ENCODE measurements at places on chromosomes 12 and 14. TPM values are rescaled to one million over a fixed set of nuclear protein-coding genes. Genes with fewer than 3 reads are reported as not detected.

The PLCZ1 gene
- total RNA-seq: 13.4 TPM

The AGAP2 gene
- 3.2 TPM for total RNA-seq

The KERA gene
- total RNA-seq: not detected

The SCN8A gene
- 11.0 TPM for total RNA-seq

The PTGER2 gene
- total RNA-seq: 2.7 TPM

The SOX5 gene
- 26.0 TPM for total RNA-seq

The SMCO2 gene
- 4.6 TPM for total RNA-seq

The TAS2R46 gene
- 5.4 TPM for total RNA-seq

The STAC3 gene
- total RNA-seq: 12.0 TPM

The PSMB11 gene
- 0.12 TPM for total RNA-seq

The HOXC4 gene
- total RNA-seq: 3.0 TPM

The GSG1 gene
- total RNA-seq: 133 TPM

The GNG2 gene
- 248 TPM for total RNA-seq

The CHFR gene
- 89.6 TPM for total RNA-seq

The CCDC197 gene
- 20.7 TPM for total RNA-seq

The KRT78 gene
- 0.93 TPM for total RNA-seq

The SYCP3 gene
- 42.4 TPM for total RNA-seq

The KRT71 gene
- not detected for total RNA-seq

The PTPN21 gene
- 47.2 TPM for total RNA-seq

The CFAP251 gene
- 41.5 TPM for total RNA-seq

The PRH2 gene
- 1.3 TPM for total RNA-seq

DNA sequence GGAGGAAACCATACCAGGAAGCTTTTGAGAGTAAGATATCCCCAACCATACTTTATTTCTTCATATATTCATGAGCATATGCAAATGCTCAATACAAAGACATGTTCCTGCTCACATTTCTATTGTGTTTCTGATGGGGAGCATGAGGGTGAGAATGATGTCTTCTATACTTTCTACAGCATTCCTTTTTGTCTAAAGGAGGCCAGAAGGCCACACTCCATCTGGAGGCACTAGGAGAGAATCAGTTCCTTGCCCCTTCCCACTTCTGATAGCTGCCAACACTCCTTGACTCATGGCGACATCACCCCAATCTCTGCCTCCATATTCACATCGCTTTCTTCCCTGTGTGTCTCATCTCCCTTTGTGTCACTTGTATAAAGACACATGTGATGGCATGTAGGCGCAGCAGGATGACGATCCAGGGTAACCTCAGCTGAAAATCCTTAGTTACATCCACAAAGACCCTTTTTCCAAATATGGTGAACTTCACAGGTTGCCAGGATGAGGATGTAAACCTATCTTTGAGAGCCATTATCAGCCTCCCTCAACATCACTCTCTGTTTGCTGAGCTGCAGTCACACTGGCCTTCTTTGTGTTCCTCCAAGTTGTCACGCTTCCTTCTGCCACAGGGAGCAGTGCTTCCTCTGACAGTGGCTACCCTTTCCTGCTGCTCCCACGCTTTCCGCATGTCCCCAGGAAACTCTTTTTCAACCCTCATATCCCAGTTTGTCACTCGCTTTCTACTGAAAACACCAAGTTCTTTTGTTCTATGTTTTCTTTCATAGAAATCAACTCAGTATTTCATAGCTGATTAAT lies 96.9 kb downstream of the STXBP6 start:
- no peaks in the 10 kb centered on the region for H3K27me3 ChIP-seq
- no peak for DNase-seq
- no peak overlapping the region for H3K4me3 ChIP-seq
- no peaks in the 10 kb centered on the region for H3K4me1 ChIP-seq
- H3K27ac ChIP-seq: no peak overlapping the region

DNA sequence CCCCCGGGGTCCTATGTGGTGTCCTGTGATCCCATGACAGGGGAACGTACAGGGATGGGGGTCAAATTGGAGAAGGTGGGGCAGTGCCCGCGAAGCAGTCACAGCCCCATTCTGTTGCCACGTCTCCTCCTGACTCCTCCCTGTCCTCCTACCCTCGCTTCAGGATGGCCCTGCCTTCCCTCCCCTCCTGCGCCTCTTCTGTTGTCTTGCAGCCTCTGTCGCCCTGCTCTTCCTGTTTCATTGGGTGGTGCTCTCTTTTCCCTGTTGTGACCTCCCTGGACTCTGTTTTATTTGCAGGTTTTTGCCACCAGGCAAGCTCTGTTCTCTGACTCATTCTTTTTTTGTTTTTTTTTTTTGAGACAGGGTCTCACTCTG lies 18.7 kb downstream of the CABP1 start:
- peaks cover 8% of the 10 kb centered on the region for H3K4me1 ChIP-seq
- no peaks in the 10 kb centered on the region for H3K27me3 ChIP-seq
- no peak overlapping the region for H3K27ac ChIP-seq
- no peaks in the 10 kb centered on the region for H3K36me3 ChIP-seq
- no peak for DNase-seq
- H3K4me3 ChIP-seq: no peak overlapping the region

DNA sequence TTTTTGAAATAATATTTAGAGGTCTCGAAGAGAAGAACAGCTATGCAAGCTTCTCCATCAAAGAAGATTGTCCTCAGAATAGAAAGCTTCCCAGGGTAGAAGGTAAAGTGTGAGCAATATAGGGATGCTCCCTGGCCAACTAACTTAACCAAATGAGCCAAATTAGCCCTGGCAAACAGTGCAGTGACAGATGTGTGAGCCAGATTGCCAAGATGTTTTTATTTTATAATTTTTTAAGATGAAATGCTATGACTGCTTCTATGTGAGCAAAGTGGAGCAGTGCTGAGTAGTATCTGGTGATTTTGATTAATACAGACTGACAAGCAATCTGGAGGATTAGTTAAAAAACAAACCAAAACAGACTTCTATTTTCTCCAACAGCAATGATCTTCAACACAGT lies 202.1 kb downstream of the NOVA1 start:
- H3K27ac ChIP-seq: no peak overlapping the region
- H3K27me3 ChIP-seq: no peaks in the 10 kb centered on the region
- no peaks in the 10 kb centered on the region for H3K36me3 ChIP-seq
- H3K4me3 ChIP-seq: no peak overlapping the region

DNA sequence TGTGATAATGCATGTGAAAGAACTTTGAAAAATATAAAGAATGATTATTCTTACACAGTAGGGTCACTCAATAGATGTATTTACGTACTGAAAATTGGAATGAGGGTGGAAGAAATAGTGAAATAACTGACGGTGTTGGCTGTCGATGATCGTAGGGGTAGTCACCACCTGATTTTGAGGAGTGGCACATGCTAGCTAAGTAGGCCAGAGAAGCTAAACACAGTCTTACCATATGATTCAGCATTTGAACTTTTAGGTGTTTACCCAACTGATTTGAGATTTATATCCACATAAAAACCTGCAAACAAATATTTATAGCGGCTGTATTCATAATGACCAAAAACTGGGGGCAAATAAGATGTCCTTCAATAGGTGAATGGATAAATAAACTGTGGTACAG lies 47.6 kb upstream of the HIF1A start:
- H3K4me1 ChIP-seq: no peaks in the 10 kb centered on the region
- DNase-seq: no peak
- no peak overlapping the region for H3K27ac ChIP-seq
- no peak overlapping the region for H3K4me3 ChIP-seq

GRCh38 chr14:81737938-81738337 lies 204.3 kb upstream of the SEL1L start:
- no peaks in the 10 kb centered on the region for H3K36me3 ChIP-seq
- no peak overlapping the region for H3K4me3 ChIP-seq
- no peak for DNase-seq
- H3K27ac ChIP-seq: no peak overlapping the region
- H3K4me1 ChIP-seq: no peaks in the 10 kb centered on the region

DNA sequence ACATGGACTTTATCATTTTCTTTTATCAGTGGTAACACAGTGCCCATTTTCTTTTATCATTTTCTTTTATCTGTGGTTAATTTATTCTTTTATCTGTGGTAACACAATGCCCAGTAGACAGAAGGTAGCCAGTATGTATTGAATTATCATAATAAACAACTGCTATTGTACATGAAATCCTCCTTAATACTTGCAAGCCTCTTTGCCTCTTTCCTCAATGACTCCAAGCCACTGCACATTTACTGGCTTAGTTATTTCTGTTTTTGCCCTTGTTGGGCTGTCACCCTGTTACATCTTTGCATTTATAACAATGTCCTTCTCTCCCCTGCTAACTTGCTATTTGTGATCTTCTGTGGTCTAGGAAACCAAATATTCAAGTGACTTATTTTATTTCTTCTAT lies 345.0 kb downstream of the ATP23 start:
- no peak for DNase-seq
- H3K27me3 ChIP-seq: no peaks in the 10 kb centered on the region
- no peak overlapping the region for H3K4me3 ChIP-seq
- H3K27ac ChIP-seq: no peak overlapping the region
- H3K4me1 ChIP-seq: no peaks in the 10 kb centered on the region
- no peaks in the 10 kb centered on the region for H3K36me3 ChIP-seq

- no peak for DNase-seq
- H3K36me3 ChIP-seq: no peaks in the 10 kb centered on the region
- H3K4me1 ChIP-seq: no peaks in the 10 kb centered on the region
- no peak overlapping the region for H3K4me3 ChIP-seq
- H3K27ac ChIP-seq: no peak overlapping the region
- H3K27me3 ChIP-seq: no peaks in the 10 kb centered on the region
Measured at GRCh38 chr14:48035836-48036235, 360.4 kb upstream of the MDGA2 start.

- no peaks in the 10 kb centered on the region for H3K36me3 ChIP-seq
- no peak overlapping the region for H3K4me3 ChIP-seq
- peaks cover 6% of the 10 kb centered on the region for H3K27me3 ChIP-seq
- peak; percentile 91 for DNase-seq
- peaks cover 27% of the 10 kb centered on the region for H3K4me1 ChIP-seq
Measured at GRCh38 chr12:113462117-113462774, 9.4 kb downstream of the LHX5 start.

GRCh38 chr14:73008501-73008900 lies 18.4 kb downstream of the ZFYVE1 start:
- H3K4me1 ChIP-seq: peaks cover 4% of the 10 kb centered on the region
- no peak overlapping the region for H3K27ac ChIP-seq
- no peaks in the 10 kb centered on the region for H3K36me3 ChIP-seq

DNA sequence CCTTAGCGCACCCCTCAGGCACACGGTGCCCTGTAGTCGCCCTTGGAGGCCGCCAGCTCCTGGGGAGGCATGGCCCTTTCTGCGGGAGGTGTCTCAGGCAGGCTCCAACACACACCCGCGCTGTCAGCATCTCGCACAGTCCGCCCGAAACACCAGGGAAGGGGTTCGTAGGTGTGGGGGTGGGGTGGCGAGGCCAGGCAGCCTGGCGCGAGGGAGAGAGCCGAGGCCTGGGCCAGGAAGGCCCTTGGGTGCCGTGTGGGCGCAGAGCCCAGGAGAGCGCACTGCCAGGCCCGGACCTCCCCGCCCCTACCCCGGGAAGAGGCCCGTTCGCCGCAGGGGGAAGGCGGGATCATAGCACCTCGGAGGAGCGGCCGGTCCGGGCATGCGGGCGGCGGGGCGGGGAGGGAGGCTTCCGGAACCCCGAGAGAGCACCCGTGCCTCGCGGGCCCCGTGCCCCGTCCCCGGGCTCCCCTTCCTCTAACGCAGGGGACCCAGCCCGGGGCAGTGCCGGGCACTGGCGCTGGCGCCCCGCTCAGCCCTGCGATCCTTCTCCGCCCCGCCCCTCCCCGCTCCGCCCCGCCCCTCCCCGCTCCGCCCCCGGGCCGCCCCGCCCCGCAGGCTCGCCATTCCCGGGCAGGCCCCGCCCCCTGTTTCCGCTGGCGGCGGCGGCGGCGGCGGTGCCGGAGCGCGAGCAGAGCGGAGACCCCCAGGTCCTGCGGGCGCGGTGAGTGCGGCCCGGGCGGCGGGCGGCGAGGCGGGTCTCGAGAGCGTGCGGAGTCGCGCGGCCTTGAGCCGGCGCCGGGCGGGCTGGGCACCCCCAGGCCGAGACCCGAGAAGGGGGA lies at the start of gene TSPAN9:
TSS of gene TSPAN9 (plus strand) at position 650 of the 842 bp plus-strand sequence. CDS start 123,815 bp downstream, outside the sequence.
- DNase-seq: peak; percentile 77
- no peaks in the 10 kb centered on the region for H3K27me3 ChIP-seq
- peak within 1 kb of the TSS; percentile 81 for H3K4me3 ChIP-seq

GRCh38 chr12:132508860-132509732 lies 19.1 kb downstream of the FBRSL1 start:
- peak overlapping the region; percentile 51 for H3K27ac ChIP-seq
- no peak for DNase-seq
- no peaks in the 10 kb centered on the region for H3K36me3 ChIP-seq
- no peaks in the 10 kb centered on the region for H3K27me3 ChIP-seq

- no peaks in the 10 kb centered on the region for H3K36me3 ChIP-seq
- no peaks in the 10 kb centered on the region for H3K27me3 ChIP-seq
Measured at GRCh38 chr12:42603246-42603990, 13.9 kb upstream of the PRICKLE1 start.

GRCh38 chr12:44960856-44961255 lies 84.7 kb upstream of the NELL2 start:
- no peaks in the 10 kb centered on the region for H3K4me1 ChIP-seq
- no peak for DNase-seq
- no peak overlapping the region for H3K27ac ChIP-seq
- H3K4me3 ChIP-seq: no peak overlapping the region

- H3K4me3 ChIP-seq: no peak overlapping the region
- no peak overlapping the region for H3K27ac ChIP-seq
- peak; percentile 15 for DNase-seq
- H3K27me3 ChIP-seq: no peaks in the 10 kb centered on the region
- H3K36me3 ChIP-seq: no peaks in the 10 kb centered on the region
Measured at GRCh38 chr14:94045563-94046345, 19.6 kb downstream of the OTUB2 start.

- no peak overlapping the region for H3K4me3 ChIP-seq
- DNase-seq: no peak
- H3K27ac ChIP-seq: no peak overlapping the region
- no peaks in the 10 kb centered on the region for H3K27me3 ChIP-seq
- H3K36me3 ChIP-seq: no peaks in the 10 kb centered on the region
- no peaks in the 10 kb centered on the region for H3K4me1 ChIP-seq
Measured at GRCh38 chr12:19039515-19039914, 90.0 kb upstream of the PLEKHA5 start.

DNA sequence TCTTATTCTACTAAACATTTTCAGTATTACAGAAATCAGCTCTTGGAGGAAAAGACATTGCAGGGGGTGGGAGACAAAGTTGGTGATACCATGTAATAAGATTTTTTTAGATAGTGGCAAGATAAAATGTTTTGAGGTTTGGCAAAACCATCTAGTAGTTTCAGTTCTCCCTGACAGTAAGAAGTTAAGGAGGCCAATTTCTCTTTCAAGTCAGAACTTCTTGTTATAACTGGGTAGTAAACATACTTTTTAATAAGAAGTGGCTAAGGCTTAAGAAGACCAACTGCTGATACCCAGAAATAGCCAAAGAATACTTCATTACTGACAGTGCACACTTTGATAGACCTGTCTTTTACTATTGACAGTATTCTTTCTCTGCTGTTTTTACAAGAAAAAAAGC lies 452.3 kb downstream of the DIO2 start:
- H3K4me1 ChIP-seq: no peaks in the 10 kb centered on the region
- no peak for DNase-seq
- H3K4me3 ChIP-seq: no peak overlapping the region

GRCh38 chr14:52060080-52060479 lies 8.8 kb downstream of the NID2 start:
- no peak for DNase-seq
- no peaks in the 10 kb centered on the region for H3K27me3 ChIP-seq
- no peak overlapping the region for H3K27ac ChIP-seq
- no peak overlapping the region for H3K4me3 ChIP-seq
- no peaks in the 10 kb centered on the region for H3K36me3 ChIP-seq
- no peaks in the 10 kb centered on the region for H3K4me1 ChIP-seq

- no peaks in the 10 kb centered on the region for H3K36me3 ChIP-seq
- no peaks in the 10 kb centered on the region for H3K4me1 ChIP-seq
- H3K27ac ChIP-seq: no peak overlapping the region
- H3K27me3 ChIP-seq: no peaks in the 10 kb centered on the region
- no peak overlapping the region for H3K4me3 ChIP-seq
Measured at GRCh38 chr14:93281937-93282336, 50.9 kb downstream of the BTBD7 start.
